Endothelial cell of umbilical vein (primary cell): ENCODE measurements at places on chromosomes 1 and 21.

- no peak for DNase-seq
These were observed 559.7 kb upstream of the CAMK1G start for GRCh38 chr1:209023790-209024189.

DNA sequence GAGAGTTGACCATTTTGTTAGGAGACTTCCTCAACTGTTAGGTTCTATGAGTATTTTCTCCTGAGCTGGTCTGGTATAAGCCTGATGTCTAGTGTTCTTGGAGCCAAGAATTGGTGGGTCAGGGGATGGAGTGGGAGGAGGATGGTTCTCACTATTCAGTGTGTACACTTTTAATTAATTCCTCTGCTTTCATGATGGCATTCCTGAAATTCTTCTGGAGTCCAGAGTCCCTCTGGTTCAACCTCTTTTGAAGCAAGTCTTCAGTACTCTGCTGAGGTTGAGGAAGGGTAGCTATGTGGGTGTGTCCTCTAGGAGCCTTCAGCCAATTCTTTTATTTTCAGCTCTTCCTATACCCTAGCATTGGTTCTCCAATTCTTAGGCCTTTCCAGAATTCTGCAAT, 149.1 kb downstream of the DNM3 start:
- no peak for DNase-seq

DNA sequence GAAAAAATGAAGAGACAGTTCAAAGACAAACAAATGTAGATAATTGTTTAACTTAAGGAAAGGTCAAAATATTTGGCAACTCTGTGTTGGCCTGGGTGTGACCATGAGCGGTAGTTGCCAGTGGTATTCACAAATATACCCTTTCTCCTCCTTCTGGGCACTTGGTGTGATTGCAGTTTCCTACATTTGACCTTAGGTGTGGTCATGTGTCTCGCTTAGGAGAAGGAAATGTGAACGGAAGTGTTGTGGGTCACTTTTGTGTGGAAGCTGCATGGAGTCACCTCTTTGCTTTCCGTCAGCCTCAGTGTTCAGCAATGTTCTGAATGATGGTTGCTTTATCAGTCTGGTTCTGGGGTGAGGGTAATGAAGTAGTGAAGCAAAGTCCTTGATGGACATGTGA, 3.4 kb upstream of the PCSK9 start:
- DNase-seq = no peak

GRCh38 chr21:44875316-44875700, 1.8 kb upstream of the PTTG1IP start:
- peak; percentile 71 for DNase-seq

DNA sequence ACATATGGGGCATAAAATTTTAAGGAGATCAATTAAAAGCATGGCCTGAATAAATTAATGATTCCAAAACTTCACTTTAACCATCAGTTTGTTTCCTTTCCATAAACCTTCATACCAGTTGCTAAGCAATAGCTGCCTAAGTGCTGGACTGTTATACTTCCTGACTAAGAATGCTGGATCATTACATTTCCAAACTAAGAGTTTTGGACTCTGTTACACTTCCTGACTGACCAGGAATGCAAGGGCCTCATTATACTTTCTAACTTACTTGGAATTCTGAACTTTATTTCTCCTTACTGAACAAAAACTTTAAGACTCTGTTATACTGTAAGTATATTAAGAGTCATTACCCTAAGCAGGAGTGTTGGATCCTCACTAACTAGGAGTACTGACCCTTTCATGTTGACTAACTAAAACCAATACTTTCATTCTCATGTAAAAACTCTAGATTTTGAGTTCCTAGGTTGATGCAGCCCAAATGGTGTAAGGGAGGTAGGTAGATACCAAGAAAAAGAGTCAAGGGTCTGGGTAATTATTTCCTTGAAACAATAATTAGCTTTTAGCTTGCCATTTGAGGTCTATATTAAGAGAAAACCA, 118.2 kb downstream of the FAF1 start:
- DNase-seq = peak; percentile 56

DNA sequence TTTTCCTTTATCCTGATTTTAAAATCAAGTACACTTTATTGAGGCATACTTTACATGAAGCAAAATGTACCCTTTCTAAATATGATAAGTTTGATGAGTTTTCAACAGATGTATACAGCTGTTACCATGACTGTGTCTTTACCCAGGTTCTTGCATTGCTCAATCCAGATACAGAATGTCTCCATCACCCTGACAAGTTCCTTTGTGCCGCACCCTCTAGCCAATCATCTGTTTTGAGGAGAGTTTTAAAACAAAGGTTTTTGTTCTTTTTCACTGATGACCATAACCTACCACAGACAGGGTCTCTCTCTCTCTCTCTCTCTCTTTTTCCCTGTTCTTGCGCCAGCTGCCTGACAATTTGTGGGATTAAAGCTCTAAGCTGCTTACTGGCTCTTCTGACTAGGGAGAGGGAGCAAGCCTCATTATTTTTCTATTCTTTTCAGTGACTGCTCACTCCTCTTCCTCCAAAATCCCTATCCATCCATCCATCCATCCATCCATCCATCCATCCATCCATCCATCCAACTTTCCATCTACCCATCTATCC, 1.2 kb upstream of the KCNE1 start:
- no peak for DNase-seq

- no peak for DNase-seq
These were observed 15.1 kb downstream of the FALEC start for GRCh38 chr1:150530491-150531159.

DNA sequence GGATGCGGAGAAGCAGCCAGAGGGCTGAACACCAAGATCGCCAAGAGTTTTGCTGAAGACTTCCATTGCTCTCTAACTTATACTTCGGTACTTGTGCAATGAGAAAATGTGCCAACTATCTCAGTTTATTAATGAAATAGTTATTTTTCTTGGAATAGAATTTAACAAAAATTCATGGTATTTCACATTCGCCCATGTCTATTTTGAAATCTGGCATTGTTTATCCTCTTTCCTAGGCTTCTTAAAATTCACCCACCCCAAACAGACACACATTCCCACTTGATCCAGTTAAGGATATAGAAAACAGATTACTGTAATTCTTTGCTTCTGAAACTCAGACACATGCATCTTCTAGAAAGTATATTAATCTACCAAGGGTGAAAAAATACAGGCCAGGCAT, 56.3 kb upstream of the ADAMTS5 start:
- DNase-seq = no peak

- no peak for DNase-seq
These were observed 48.2 kb downstream of the UBE2T start for GRCh38 chr1:202293569-202293968.

DNA sequence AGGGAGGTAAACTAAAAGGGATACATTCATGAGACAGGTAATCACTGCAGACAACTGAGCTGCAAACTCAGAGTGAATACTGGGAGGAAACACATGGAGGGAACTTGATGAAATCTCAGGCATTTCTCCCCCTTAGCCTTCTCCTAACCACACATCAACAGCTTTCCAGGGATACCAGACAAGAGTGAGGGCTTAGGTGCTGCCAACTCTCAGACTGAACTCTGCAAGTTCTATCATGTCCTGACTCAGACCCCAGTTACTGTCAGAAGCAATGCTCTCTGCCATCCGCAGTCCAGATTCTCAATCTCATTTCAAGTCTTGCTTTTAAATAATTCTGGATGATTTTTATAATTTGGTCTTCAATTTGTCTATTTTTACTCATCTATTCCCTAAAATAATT, 267.3 kb downstream of the LTN1 start:
- DNase-seq = no peak

- DNase-seq = no peak
These were observed 51.6 kb downstream of the SLC30A10 start for GRCh38 chr1:219876798-219877209.

GRCh38 chr21:44506279-44507255, 33.4 kb downstream of the KRTAP10-1 start:
- DNase-seq = no peak

GRCh38 chr21:37753122-37753599, 163.1 kb downstream of the KCNJ6 start:
- DNase-seq = no peak

GRCh38 chr1:231084353-231084752, 44.3 kb upstream of the FAM89A start:
- DNase-seq = no peak

DNA sequence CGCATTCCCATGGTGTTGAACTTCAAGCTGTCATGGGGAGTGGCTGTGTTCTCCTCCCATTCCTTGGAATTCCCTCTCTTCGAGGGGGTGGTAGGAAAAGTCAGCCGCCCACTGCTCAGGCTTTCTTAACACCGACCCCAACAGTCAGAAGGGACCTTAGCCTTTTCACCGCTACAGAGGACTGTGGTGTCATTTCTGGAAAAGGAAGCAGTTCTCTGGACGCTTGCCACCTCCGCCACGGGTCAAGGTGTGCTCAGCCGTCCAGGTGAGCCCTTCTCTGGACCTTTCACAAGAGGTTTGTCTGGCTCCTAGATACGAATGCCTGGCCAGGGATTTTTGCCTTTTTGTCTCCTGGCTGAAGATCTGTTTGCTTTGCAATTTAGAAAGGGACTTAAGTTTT, 31.8 kb downstream of the CLIC6 start:
- DNase-seq = no peak

DNA sequence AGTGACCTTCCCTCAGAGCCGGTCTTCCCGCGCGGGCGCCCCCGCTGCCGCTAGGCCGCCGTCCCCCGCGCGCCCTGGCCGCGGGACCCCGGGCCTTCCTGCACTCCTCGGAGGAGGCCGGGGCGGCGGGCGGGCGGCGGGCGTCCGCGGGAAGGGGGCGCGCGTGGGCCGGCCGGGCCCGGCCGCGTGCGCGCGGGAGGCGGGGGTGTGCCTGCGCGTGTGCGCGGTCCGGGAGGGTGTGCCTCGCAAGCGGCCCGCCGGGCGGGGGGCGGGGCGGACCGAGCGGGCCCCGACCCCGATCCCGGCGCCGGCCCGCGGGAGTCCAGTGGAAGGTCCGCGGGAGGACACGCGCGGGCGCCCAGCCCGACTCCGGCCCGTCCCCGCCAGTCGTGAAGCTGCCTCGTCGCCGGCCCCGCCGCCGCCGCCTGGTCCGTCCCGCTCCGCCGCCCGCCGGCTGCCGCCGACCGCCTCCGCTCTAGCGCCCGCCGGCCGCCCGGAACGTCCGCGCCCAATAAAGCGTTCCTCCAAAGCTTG, 438 bp downstream of the MRPS6 start:
- peak; percentile 10 for DNase-seq

GRCh38 chr21:44062380-44062779, 44.8 kb upstream of the PWP2 start:
- DNase-seq = no peak

- peak; percentile 34 for DNase-seq
These were observed 148.0 kb downstream of the ZZZ3 start for GRCh38 chr1:77534456-77534855.

- no peak for DNase-seq
These were observed 15.1 kb downstream of the KDF1 start for GRCh38 chr1:26945138-26945537.

DNA sequence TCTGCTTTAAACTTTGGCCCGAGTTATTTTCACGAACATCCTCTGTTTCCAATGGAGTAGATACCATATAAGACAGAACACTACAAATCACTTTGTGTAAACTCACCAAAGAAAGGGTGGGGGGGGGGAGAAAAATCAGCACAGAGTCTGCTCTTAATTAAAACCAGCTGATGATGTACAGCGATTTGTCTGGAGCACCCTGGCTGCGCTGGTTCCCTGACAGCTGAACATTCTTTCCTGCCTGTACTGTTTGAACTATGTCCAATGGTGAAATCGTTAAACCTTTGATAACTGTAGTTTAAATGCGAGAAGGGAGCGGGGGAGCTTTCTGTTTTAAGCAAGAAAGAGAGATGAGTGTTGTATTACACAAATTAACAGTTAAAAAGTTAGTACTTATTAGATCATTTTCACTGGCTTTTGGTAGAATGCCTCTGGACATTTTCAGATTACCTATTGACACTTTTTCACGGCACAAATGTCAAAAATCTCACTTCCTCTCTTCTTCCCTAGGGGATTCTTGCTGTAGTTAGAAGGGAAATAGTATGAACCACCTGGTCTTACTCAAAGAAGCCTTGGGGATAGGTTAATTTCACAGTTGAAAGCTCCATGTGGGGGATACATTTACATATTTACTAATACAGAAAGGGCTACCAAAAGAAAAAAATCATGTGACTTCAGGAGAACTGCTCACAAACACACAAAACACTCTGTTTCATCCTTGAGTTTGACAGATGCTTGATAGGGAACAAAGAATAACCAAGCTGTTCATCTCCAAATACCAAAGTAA, 140.2 kb upstream of the RUNX1 start:
- no peak for DNase-seq

GRCh38 chr1:164777518-164777917, 218.5 kb downstream of the PBX1 start:
- no peak for DNase-seq

DNA sequence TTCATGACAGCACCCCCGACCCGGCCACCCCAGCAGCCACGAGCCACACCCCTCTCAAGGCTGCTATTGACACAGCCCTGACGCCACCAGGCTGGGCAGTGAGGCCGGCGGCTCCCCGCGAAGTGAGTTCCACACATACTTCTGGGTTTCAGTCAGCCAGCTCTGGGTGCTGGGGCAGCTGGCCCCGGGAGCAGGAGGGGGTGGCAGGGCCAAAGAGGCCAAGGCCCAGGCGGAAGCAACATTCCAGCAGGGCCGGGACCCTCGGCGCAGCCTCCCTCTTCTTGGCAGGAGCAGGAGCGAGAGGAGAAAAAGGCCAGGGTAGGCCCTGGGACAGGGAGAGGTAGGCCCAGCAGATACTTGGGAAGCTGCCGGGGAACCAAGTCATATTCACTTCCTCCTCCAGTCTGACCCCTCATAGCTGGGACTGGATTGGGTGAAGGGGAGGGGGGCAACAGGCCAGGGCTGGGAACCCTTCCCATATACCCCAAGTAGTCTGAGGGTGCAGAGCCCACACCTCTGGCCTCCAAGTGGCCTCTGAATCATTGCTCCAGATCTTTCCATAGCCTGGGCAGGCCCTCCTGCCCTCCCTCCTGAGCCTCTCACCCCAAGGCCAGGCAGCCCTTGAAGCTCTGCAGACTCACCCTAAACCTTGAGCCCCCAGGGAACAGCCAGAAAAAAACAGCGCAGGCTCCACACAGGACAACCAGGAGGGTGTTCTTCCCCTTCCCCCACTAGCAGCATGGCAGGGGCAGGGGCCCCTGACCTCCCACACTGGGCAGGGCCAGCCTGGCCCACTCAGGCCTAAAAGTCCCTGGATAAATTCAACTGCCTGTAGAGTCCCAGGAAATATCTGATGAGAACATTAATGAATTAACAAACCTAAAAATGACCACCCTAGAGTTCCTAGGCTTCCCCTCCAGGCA, 5.7 kb downstream of the HSPG2 start:
- DNase-seq = peak; percentile 70

DNA sequence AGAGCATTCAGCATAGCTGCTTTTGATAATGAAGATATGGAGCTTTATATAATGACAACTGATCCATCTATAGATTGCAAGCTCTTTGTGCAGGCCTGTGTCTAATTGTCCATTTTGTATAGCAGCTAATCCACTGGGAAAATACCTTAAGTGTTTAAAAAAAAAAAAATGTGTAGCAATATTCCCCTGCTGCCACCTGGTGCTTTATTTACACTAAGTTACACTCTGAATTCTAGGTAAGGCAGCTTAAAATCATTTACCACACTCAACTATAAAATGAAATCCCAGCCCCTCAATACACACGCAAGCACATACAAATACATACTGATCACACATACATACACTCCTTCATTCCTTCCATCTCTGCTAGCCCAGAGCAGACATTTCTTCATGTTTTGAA, 49.1 kb upstream of the BCL9 start:
- no peak for DNase-seq

GRCh38 chr1:222196736-222197135, 351.2 kb downstream of the HHIPL2 start:
- no peak for DNase-seq

GRCh38 chr1:31524186-31524901, 52.0 kb upstream of the TINAGL1 start:
- DNase-seq = no peak

GRCh38 chr1:170790651-170791071, 126.7 kb downstream of the PRRX1 start:
- DNase-seq = no peak
